ENCODE measurements at places on chromosomes 4 and X.

- no peak for DNase-seq
Measured at GRCh38 chrX:135480076-135480475, 40.4 kb upstream of the INTS6L start.

DNA sequence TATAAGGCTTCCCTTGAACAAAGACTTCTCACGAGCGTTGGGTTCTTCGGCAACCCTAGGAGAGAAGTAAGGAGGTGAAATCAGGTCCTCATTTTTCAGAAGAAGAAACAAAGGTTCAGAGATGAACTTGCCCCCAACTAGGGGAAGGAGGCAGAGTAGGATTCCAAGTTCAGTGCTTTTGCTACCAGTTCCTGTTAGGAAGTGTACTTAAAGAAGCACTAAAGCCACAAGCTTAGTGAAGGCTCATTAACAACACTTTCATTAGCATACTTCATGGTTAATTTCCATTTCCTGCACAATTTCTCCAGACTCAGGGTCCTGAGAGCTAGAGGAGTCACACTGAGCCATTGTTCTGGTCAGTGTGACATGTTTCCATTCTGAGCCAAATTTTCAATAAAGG is 52.1 kb downstream of the VSIG4 start:
- no peak for DNase-seq

DNA sequence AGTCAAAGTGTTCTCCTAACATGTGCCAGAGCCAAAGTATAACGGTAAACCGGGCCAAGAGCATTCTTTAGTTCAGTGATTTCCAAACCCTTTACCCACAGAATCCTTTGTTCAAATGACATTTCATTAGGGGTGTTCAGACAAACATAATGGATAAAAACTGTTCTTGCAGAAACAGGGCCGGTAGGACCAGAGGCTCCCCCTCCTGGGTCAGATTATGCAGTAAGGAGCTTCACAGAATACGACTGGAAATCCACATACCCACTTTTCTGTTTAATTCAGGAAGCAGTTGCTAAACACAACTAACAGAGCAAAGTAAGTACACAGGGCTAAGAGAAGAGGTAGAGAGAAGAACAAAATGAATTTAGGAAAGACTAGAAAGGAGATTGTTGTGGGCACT is 46.6 kb upstream of the TMEM184C start:
- peak; percentile 70 for DNase-seq

DNA sequence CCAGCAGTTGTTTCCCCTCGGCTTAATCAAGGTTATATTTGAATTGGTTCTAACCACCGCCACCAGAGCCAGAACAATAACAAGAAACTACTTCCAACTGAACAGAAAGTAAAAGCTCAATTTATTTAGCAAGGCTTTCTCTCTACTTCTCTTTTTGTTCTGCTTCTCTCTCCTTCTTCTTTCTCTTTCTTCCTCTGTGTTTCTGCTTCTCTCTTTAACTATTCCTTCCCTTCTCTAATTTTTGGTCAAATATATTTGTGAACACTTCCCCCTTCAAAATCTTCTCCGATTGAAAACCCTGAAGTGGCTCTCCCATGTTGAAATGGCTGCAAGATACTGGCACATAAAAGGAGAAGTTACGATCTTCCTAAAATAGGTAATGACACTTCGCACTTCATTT is 1195.9 kb upstream of the PRKX start:
- no peak for DNase-seq

DNA sequence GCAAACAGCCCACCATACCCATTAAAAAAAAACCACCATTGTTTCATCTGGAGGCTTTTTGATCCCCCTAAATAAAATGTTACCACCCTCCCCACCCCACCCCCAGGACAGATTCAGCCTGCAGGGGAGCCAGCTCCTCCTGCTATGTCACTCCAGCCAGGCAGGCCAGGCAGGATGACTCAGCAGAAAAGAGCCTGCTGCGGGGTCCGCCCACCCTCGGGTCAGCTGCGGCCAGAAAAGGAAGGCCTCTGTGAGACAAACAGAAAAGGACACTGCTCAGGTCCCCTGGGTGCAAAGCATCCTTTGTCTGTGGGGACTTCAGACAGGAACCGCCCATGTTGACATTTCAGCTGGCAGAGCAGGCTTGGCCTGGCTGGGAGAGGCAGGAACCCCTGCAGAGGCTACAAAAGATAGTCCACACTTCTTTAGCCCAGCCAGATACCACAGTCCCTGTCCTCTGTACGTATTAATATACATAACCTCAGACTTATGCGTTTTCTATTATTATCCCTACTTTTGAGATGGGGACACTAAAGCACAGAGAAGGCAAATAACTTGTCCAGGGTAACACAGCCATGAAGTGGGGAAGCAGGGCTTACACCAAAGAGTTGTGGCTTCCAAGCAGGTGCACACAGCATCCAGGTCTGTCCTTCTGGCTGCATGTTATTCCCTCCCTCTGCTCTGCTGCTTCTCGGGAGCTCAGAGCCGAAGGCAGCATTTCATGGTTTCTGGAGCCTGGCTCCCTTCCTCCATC is 147.7 kb downstream of the CPEB2 start:
- peak; percentile 84 for DNase-seq

DNA sequence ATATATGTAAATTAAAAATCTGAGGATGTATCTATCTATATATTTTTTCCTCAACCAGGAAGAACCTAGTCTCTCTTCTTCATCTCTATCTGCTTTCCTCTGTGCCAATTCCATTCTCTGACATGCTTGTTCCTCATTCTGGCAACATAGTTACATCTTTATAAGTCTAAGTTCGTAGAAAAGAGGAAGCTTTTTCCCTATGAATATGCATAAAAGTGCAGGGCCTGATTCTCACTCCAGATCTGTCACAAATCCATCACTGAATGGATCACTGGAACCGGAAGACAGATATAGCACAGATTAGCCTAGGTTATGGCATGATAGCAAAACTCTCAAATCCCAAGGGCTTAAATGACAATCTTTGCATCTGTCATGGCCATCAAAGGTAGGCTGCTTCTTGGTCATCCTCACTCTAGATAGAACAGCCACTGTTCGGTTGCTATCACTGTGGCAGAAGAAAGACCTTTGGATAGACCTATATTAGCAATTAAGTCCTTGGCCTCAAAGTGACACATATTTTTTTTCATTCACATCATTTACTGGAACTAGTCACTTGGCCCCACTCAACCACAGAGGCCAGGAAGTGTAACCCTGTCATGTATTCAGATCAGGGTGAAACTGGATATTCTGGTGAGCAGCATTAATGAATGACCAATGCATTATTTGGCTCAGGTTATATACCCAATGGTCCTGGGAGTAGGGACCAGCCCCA is 22.2 kb downstream of the DTHD1 start:
- no peak for DNase-seq

DNA sequence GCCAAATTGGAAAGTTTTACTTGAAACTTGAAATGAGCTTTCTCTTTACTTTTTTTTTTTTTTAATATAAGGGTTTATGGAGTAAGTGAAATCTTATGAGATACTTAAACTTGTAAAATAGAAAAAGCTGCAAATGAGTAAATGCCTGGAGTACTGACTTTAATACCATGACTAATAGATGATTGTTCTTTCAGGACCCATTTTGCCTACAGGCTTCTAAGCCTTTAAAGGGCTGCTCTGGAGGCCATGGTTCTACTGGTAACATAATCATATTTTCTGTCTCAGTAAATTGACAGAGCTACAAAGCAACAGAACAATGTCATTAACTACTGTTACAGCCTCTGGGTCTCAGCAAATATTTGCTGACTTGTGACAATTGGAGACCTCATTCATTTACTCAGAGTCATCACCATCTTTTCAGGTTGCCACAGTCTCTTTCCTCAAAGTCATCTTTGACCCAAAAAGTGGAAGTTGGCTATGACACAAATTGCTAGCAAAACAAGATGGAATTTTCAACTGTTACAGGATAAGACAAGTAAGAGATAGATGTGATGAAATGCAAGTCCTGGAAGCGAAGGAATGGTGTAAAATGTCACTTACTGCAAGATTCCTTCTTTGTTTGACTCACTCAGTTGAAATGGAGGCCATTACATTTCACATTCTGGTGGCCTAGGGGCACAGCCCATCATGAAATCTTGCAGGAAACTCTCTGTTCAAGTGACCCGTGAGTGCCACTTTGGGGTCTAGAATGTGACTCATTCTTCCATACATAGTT is 132.7 kb downstream of the BTC start:
- peak; percentile 86 for DNase-seq

DNA sequence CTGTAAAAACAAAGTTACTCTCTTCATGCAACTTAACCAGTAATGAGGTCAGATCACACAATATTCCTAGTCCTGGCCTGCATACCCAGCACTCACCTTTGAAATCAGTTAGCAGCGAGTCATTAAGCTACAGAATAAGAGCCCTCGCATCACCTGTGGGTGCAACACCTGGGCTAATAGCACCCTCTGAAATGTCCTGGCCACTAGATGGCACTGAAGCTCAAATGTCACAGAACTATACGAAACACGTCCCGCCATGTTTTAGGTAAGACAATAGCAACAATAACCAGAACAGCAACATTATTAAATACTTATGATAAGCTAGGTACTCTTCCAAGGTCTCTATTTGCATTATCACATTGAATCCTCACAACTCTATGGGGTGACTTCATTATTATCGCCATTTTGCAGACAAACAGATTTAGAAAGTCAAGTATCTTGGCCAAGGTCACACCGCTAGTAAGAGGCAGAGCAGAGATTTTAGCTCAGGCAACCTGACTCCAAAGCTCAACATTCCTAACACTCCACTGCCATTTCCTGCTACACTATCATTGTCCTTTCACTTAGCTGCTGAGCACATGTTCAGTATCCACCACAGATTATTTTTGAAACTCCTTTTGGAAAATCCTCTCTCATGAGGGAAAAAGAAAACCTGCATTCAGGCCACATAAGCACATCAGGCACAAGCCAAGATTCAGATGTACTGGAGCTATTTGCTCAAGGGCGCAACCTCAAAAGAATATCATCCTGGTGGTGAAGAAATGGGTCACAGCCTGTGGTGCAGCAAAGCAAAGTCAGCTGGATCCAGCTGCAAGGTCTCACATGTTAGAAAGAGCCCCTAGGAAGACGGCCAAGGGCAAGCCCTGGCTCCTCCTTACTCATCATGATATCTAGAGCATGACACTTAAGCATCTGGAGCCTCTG is 59.5 kb upstream of the KDR start:
- peak; percentile 72 for DNase-seq

GRCh38 chr4:128225148-128225547 is 62.5 kb downstream of the PGRMC2 start:
- DNase-seq, result peak; percentile 69

DNA sequence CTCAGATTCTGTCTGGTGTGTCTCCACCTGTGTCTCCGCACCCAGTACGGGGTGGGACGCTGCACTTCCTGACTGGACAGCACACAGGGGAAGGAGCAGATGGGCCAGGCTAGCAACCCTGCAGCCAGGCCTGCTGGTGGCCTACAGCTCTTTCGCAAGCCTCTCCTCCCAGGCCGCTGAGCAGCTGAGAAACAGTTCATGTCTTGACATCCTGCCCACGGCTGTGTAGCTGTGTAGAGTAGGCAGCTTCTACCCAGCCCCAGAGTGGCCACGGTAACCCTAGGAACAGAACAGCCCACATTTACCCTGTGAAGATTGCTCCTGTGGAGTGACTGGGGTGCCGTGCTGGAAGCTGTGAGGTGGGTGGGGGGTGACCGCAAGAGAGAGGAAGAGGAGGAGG is 38.9 kb downstream of the CCNQ start:
- DNase-seq, result no peak

DNA sequence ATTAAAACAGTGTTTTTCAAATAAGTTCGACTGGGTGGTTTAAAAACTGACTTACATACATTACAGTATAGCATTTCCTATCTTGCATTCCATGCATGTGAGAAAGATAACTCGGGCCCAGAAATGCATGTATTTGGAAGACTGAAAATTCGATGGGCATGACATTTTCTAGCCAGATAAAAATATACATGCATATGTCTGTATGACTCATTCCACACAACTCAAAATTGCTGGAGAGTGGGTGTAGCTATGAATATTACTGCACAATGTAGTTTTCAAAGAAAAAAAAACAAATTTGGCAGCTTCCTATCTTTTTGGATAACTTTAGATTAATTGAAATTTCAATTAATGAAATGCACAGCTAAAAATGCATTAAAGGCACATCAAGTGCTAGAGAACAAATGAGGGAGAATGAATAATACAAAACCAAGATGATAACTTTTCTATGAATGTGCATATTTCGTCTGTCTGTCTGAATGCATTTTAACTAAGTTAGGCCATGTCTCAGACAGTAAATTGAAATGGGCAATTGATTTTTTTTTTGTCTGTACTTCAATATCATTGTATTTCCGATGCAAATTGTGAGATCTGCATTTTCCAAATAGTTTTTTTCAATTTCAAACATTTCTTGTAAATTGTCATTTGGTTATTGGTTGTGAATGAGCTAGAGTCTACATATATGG is 54.5 kb upstream of the GABRA2 start:
- DNase-seq, result no peak

DNA sequence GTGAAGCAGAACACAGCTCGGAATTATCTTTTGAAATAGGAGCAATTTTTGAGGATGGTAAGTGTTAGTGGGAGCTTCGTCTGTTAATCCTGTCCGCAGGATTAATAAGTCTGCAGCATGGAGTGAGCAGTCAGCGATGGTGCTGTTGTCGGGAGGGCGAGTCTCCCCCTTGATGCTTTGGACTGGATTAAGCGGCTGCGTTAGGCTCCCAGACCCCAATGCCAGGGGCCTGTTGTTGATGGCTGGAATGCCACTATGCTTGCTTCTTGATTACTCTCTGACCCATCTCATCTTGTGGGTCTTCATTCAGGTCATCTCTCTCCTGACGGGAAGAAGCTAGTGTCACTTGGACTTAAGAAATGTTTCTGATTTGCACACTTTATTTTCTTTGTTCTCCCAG is 332.6 kb downstream of the ARHGAP10 start:
- no peak for DNase-seq

GRCh38 chrX:135436966-135437866 is 15.5 kb downstream of the SMIM10L2A start:
- DNase-seq, result no peak

DNA sequence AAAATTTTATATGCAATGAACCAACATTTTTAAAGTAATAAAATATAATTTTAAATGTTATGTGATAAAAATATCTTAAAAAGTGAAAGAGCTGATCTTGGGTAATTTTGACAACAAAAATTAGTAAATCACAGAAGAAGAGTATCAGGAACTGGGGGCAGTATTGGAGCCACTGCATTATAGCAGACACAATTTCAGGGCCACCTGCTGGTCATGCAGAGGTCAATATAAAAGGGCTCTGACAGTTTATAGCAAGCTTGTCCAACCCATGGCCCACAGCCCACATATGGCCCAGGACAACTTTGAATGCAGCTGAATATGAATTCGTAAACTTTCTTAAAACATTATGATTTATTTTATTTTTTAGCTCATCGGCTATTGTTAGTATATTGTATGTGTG is 13.0 kb upstream of the LEF1 start:
- no peak for DNase-seq

GRCh38 chr4:45119376-45119775 is 393.0 kb upstream of the GNPDA2 start:
- no peak for DNase-seq

DNA sequence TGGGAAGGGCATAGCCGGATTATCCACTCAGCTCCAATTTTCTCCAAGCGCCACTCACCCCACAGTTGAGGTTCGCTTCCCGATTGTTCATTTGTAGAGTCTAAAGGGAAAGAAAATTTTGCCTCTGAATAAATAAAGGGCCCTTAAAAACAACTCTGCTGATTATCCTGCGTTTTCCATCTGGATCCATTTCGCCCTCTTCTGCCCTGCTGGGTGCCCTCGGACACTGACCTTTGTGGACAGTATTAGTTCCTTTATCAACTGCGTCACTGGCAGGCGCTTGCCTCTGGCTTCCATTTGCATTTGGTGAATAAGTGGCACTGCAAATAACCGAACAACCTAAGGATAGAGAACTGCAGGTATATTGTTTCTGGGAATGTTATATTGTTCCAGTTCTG is 10.1 kb downstream of the GSX2 start:
- DNase-seq, result no peak

GRCh38 chr4:112418092-112418491 is 97.9 kb downstream of the NEUROG2 start:
- no peak for DNase-seq
